ENCODE measurements at places on chromosomes 5 and 9.

DNA sequence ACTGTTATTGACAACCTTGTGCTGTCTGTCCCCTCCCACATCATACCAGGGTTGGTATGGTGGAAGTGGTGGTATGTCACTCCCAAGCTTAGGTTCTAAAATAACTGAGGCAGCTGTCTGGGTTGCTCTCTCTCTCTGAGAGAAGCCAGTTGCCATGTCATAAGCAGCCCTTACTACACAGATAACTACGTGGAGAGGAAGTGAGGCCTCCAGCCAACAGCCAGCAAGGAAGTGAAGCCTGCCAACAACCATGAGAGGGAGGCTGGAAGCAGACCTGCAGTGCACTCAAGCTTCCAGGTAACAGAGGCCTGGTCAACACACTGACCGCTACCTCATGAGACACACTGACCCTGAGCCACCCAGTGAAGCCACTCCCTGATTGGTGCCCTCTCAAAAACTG is 18.6 kb downstream of the CTNNAL1 start:
- no peak for DNase-seq

DNA sequence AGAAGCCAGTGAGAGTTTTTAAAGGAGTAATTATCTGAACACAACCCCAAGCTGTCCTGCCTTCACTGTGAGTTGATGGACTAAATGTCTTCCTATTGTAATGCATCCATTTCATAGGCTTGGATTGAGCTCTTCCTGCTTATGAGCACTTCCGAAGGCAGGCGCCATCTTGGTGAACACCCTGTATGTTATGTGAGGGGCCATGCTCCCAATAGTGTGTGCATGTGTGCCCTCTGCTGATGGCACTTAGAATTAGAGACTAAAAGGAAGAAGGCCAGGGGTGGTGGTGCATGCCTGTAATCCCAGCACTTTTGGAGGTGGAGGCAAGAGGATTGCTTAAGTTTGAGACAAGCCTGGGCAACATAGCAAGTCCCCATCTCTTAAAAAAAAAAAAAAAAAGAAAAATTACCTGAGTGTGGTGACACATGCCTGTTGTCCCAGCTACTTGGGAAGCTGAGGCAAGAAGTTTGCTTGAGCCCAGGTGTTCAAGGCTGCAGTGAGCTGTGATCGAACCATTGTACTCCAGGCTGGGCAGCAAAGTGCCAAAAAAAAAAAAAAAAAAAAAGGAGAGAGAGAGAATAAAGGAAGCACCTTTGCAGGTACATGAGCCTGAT is 65.0 kb downstream of the C9orf152 start:
- DNase-seq, result no peak

- DNase-seq, result no peak
Observed at GRCh38 chr9:26244661-26245451, 566.6 kb upstream of the TUSC1 start.

DNA sequence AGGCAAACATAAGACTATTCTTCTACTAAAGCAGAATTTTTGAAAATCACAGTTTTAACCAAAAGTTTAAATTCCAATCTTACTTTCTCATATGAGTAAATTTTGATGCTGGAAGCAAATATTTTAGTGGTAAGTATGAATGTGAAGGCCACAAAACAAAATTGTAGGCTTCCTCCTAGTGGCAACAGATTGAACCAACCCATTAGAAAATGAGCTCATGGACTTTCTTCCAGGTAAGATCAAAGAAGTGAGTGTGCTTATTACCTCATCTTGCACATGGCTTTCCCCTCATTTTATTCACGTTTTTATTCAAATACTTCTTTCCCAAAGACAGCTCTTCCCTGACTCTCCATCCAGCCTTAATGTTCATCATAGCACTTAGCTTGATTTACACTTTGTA is 16.5 kb upstream of the RLN2 start:
- DNase-seq, result no peak

GRCh38 chr5:178788381-178789085 is 58.1 kb upstream of the ZNF354A start:
- DNase-seq, result no peak

- DNase-seq, result peak; percentile 54
Observed at GRCh38 chr5:180170106-180170809, 38.8 kb downstream of the RASGEF1C start.

- DNase-seq, result no peak
Observed at GRCh38 chr5:143986516-143987212, 174.7 kb downstream of the HMHB1 start.

DNA sequence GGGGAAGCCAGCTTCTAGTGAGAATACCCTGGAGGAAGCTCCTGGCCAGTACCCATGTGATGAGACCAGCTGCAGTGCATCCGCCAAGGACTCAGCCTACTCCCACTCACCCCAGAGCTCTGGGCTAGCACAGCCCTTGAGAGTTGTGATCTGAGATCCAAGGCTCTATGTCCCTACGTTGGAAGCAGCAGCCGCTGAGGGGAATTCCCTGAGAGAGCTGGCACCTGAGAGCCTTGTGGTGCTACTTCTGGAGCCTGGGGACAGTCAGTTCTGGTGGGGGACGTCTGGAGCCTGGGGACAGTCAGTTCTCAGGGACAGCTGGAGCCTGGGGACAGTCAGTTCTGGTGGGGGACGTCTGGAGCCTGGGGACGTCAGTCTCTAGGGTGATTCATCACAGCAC is 39.2 kb downstream of the PDZD2 start:
- no peak for DNase-seq

DNA sequence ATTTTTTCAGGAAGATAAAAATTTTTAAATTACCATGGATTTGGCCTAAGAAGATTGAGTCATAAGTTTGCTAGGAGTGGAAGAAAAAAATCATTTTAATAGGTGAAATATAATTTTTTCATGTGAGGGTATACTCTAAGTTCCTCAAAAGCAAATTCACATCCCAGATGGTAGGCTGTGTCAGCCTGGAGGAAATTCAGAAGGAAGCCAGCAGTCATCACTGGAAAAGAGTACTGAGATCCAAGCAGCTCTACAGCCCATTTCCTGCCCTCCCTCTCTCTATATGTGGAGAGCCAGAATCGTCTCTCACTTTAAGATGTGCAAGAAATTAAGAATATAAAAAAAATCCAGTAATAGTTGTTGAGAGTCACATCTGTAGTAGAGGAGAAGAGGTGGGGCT is 126.5 kb upstream of the CDH18 start:
- DNase-seq, result peak; percentile 67

DNA sequence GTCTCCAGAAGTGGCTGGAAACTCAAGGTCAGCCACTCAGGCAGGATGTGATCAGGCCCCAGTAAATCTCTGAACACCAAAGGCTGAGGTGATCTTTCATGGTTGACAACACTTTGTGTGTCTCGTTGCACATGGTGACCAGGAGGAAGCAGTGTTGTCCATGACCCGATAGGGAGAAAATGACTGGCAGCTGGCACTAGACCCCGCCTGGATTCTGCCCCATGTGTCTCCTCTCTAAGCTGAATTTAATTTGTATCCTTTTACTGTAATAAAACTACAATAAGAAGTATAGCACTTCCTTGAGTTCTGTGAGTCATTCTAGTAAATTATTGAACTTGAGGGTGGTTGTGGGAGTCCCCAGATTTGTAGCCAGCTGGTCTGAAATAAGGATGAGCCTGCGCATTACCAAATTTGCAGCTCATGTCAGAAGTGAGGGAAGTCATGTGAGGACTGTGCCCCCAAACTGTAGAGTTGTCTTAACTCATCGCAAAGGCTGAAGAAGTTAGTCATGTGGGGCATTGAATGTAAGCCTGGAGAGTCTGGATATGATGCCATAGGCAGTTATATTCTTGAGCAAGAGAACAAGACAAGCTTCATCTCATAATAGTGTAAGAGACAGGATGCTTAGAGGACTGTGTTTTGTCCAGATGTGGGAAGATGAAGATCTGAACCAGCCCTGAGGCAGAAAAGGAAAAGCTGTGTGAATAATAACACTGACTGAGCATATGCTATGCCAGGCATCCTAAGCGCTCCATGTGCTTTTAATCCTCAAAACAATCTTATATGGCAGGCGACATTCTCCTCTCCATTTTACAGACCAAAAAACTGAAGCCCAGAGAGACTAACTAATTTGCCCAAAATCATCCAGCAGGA is 55.9 kb downstream of the TMEM215 start:
- no peak for DNase-seq

DNA sequence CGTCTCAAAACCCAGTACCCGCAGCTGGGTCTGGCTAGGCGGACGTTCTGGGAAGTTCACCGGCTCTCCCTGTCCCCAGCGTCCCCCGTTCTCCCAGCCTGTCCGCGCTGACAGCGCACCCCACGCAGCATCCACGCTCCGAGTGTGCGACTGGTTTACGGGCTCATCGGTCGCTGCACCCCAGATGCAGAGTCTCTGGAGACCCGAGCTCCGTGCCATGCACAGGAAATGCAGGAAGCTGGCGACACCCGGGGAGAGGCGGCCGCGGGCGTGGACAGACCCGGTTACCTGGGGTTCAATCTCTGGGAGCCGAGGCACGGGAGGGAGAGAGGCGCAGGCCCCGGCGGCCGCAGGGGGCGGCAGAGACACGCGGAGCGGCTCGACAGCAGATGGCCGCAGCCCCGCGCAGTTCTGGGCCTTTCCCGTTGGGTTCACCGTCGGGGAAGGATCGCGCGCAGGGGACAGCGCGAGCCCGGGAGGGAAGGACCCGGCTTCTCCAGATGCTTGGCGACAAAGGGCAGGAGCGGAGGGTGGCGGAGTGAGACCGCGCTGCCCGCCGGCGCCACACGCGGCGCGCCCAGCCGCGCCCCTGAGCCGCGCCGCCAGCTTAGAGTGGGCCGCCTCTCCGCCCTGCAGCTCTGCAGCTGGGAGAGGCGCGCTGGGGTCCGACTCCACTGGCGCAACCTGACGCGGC is 558 bp downstream of the SHROOM1 start:
- peak; percentile 70 for DNase-seq

- no peak for DNase-seq
Observed at GRCh38 chr5:33828626-33829308, 63.0 kb downstream of the ADAMTS12 start.

DNA sequence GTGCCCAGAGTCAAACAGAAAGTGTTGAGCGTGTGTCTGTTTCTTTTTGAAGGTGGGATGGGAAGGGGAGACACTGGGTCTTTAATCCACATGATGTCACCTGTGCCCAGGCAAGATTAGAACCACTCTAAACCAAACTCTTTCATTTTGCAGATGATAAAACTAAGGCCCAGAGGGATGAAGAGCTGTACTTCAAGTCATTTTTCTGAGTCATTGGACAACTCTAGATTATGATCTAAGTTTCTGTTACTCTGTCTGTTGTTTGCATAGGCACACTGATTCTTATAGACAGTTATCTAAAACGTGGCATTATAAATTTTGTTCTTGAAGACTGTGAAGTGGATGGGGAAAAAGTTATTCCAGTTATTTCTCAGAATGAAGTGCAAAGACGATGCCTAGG is 48.8 kb downstream of the MAST4 start:
- no peak for DNase-seq

DNA sequence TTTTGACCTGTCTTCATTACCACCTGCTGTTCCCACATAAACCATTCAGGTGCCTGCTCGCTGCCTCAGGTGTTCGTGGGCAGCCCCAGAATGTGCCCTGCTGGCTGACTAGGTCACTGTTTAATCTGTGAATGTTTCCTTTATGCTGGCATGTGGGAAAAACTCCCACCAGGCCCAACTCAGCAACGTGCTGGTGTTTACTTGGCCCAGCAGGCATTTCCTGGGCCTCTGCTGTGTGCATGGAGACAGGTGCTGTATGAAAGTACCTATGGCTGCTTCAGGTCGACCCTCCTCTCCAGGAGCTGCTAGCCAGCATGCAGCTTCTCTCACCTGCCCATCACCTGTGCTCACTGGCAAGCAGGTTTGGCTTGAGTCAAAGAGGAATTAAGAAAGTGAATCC is 65.8 kb downstream of the RAD23B start:
- no peak for DNase-seq

GRCh38 chr9:4939118-4939561 is 45.9 kb upstream of the JAK2 start:
- no peak for DNase-seq

DNA sequence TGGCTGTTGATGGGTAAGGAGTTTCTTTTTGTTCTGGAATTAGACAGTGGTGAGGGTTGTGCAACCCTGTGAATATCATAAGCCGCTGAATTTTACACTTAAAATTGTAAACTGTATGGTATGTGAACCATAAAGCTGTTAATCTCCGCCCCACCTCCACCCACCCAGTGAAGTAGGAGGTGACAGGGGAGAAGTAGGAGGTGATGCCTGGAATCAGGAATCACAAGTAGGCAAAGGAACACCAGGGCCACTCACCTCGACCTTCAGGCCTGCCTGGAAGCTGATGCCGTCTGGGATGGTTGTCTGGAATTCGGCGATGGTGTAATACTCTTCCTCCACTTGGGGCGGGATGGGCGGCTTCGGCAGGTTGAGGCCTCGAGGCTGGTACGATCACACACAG is 62.3 kb upstream of the UBTD2 start:
- DNase-seq, result no peak

DNA sequence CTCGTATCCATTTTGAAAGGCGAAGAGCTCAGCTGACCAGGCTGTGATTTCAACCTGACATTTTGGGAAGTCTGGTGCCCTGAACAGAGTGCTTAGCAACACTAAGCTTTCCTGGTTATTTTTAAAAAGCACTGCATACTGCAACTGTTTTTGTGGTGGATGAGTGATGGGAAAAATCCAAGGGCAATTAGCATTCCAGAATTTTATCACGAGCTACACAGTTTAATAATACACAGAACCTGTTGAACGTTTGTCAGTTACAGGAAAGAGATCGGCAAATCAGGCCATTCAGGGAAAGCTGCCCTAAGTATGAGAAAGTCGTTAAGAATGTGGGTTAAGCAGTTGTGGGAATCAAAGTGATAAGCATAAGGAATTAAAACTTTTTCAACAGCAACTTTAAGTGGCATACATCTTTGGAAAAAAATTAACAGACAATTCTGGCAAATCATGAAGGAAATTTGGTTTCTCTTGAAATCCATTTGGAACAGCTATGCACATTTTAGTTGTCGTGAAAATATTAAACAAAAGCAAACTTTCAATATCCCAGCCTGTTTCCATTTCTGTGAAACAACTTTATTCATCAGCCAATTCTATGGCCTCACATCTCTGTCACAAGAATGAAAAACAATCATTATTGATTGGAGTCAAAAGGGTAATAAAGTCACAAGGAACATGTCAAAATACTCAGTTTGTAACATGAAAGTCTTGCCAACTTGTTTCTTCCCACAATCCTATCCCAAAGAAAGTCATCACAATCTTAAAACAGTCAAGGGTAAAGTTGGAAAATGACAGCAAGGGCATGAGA is 25.7 kb downstream of the PUM3 start:
- no peak for DNase-seq

GRCh38 chr5:132233811-132234683 is 6.4 kb upstream of the P4HA2 start:
- DNase-seq, result no peak

- no peak for DNase-seq
Observed at GRCh38 chr9:91905991-91906469, 44.0 kb downstream of the ROR2 start.

GRCh38 chr5:107373549-107374263 is 297.0 kb downstream of the EFNA5 start:
- DNase-seq, result peak; percentile 63

DNA sequence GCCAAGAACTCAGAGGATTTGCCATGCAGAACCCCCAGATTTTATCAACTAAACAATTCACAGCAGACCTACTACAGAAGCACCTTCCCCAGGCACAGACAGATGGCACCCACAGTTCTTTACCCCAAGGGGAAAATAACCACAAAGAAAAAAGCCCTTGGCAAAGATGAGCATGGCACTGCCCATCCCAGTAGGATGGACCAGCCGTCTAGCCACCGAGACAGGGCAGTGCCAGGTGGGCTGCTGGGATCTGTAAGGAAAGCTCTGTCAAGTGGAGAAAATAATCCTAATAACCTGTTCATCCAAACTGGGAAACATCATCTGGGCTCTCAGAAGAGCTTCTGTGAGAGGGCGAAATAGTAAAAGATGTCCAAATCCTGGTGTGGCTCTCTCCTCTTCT is 130.0 kb downstream of the COL23A1 start:
- peak; percentile 19 for DNase-seq

Measured in G401 (cell line).